ENCODE measurements at places on chromosomes 2 and 18.

GRCh38 chr2:234952270-234953115, 676 bp downstream of the SH3BP4 start:
- no peak for DNase-seq

DNA sequence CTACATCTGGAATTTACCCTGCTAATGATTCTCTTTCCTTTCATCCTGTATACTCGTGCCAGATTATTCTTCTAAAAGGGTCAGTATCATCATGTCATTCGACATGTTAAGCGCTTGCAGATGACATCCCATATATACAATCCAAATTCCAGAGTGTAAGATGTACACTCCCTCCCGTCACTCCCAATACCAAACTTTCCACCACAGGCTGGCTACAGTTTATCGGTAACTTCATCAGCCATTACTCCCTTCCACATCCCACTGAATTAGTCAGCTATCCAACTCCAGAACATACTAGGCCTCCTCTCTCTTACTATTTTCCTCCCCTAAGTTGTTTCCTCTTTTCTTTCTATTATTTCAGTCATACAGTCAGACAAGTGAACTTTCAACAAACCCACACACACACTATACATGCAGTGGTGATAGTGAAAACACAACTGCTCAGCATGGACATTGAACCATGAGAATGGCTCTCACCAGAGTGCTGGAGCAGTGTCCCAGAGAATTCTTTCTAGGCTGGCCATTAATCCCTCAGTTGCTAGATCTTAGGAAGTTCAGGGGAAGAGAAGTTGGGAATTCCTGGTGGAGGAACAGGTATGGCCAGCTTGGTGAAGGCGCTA, 10.6 kb upstream of the NMI start:
- no peak for DNase-seq

- DNase-seq: no peak
Observed at GRCh38 chr2:35501076-35501475, 854.5 kb upstream of the CRIM1 start.

- no peak for DNase-seq
Observed at GRCh38 chr2:237156031-237156856, 70.6 kb downstream of the COPS8 start.

- DNase-seq: no peak
Observed at GRCh38 chr2:150586858-150587257, 99.4 kb upstream of the RND3 start.

DNA sequence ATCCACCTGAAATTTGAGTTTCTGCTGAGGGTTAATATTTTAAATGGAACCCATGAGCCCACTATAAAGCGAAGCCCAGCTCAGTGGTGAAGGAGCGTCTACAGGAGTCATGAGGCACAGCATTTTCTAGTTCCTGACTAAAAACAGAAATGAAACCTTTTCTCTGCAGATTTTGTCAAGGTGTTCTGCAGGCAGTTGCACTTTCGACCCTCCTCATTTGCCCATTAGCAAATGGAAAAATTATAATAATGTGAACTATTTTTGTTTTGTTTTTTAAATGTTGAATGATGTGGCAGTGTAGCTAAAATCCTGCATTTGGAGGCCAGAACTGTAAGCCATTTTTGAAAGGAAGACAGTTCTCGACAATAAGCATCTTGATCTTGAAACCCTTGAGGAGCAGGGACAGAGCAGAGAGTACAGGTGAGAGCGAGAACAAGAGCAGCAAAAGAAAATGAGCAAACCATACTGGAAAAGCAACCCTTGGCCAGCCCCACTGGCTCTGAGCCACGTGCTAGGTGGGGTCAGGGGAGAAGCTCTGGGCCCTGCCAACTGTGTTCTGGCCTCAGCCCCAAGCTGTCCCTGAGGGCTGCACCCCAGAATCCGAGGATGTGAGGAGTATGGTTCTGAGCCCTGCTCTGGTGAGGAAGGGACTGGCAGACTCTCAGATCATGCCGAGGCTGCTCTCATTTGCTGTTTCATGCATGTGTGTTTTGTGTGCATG, 26.4 kb upstream of the COPS8 start:
- DNase-seq: no peak

DNA sequence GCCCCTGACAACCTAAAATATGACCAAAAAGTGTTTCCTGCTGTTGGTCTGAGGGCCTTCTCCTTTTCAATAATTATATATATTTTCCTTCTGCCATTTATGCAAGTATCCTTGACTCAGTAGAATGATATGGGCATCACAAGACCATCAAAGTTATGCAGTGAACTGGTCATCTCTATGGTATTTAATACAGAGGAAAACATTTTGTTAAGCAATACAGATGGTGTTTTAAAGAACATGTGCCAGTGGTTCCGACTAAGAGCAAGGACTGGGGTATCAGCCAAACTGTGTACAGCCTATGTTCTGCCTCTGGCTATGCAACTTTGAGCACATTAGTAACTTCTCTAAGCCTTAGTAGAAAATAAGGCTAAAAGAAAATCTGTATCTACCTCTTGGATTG, 179.0 kb downstream of the TRABD2A start:
- DNase-seq: no peak

DNA sequence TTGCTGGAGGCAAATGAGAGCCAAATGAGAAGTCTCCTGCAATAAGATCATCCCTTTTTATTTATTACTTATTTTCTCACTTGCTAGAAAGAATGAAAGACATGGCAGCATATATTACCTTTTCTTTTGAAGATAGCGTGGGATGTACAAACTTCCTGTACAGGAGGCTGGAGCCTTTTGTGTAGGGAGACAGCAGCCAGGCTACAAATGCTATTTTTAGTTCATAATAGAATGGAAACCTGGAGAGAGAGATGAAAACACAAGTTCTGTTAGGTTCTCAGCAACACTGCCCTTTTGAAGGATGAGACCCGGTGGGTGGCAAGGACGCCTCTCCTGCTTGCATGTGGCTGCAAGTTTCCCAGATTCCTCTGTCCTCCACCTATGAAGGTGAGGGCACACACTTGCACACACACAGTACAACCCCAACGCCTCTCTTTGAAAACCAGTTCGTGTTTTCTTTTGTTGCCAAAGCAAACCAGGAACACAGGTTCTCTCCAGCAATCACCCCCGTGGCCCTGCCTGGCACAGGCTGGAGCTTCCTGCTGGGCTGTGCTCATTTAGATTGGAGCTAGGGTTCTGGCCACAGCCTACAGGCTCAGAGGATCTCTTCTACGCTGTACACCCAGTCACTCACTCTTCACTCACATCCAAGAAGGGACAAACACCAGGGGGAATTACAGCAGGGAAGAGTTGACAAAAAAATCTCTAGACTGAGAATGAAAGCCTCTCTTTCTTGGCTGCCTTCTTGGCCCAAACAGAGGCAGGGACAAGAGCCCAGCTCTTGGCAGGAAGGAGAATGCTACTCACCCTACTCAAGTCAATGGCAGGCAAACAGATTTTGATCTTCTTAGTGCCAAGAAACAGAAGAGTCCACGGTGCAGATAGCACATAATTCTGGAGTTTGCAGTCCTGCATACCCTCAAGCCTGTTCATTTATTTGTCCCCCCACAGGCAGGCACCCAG, 55.6 kb downstream of the MRPL35 start:
- no peak for DNase-seq

GRCh38 chr2:11498543-11499034, 32.6 kb upstream of the E2F6 start:
- DNase-seq: no peak

- no peak for DNase-seq
Observed at GRCh38 chr18:26768385-26768784, 97.1 kb downstream of the AQP4 start.

Data from erythroblast (primary cell).